NCI-H774 (cell line): ENCODE measurements at places on chromosomes 16 and 17.

- DNase-seq, result no peak
Observed at GRCh38 chr17:63827801-63828221, 348 bp upstream of the FTSJ3 start.

- no peak for DNase-seq
Observed at GRCh38 chr16:5062790-5063765, 2.7 kb downstream of the C16orf89 start.

DNA sequence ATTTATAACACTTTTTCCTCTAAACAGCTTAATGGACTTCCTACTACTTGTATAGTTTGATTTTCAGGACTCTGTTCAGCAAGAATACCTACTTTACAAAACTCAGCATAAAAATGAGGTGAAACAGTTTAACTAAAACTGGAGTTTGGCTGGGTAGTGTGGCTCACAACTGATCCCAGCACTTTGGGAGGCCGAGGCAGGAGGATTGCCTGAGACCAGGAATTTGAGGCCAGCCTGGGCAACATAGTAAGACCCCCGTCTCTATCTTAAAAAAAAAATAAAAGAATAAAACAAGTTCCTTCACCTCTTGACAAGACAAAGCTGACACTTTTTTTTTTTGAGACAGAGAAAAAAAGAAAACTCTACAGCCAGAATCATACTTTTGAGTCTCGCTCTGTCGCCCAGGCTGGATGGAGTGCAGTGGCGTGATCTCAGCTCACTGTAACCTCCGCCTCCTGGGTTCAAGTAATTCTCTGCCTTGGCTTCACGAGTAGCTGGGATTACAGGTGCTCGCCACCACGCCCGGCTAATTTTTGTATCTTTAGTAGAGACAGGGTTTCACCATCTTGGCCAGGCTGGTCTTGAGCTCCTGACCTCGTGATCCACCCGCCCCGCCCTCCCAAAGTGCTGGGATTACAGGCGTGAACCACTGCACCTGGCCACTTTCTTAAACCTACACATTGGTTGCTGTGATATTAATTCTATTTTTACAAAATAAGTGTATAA is 2.6 kb downstream of the PDF start:
- DNase-seq, result no peak

DNA sequence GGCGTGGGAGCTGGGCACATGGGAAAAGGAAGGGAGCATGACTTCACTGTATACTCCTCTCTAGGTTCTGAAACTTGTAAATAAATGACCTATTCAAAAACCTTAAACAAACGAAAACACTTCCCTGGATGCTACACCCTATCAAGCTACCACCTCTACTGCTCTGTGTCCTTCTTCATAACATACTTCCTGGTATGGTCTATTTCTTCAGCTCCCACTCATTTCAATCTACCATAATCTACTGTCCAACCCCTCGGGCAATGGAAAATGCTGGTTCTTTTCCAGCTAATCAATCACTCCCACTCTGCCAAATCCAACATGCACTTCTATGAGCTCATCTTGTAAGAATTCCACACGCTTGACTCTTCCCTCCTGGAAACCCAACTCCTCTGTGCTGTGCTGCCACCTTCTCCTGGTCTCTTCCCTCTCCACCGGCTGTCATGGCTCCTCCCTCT is 42.4 kb downstream of the AMFR start:
- DNase-seq, result no peak

DNA sequence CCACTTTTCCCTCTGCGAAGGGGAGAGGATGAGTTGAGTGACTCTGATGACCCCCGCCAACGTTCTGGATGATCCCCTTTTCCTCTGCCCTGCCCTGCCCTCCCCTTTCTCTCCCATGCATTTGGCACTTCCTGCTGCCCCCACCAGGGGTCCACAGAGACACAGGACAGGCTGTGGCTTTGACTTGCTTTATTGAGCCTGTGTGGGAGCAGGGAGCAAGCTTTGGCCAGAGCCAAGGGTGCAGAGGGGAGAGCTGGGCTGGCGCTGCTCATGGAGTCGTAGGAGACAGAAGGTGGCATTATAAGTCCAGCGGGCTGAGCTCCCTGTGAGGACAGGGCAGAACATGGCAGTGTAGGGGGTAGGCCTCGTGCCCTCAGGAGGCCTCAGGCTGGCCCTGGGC is 1.6 kb downstream of the PPY start:
- DNase-seq, result no peak

GRCh38 chr17:4066210-4066609 is 76.6 kb downstream of the ZZEF1 start:
- no peak for DNase-seq

- no peak for DNase-seq
Observed at GRCh38 chr16:79592186-79592585, 8.4 kb downstream of the MAF start.

DNA sequence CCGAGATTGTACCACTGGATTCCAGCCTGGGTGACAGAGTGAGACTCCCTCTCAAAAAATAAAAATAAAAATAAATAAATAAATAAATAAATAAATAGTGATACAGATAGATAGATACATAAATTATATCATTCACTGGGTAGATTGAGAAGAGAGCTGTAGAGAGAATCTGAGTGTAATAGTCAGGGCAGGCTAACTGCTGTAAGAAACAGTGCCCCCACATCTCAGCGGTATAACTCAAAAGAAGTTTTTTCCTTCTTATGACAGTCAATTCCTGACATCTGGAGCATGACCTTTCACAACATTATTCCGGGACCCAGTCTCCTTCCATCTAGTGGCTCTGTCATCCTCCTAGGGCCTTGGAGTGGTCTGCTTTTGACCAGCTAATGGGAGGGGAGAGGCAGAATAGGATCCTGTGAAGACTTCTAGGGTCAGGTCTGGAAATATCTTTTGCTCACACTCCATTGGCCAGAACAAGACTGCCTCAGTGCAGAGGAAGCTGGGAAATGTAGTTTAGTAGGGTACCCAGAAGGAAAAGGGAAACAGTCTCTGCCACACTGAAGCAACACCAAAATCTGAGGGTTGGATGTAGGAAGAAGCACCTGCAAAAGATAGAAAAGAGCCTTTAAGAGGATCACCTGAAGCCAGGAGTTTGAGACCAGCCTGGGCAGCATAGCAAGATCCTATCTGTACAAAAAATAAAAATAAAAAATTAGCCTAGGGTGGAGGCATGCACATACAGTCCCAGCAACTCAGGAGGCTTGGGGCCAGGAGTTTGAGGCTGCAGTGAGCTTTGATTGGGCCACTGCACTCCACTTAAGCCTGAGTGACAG is 3.0 kb upstream of the QPRT start:
- no peak for DNase-seq

DNA sequence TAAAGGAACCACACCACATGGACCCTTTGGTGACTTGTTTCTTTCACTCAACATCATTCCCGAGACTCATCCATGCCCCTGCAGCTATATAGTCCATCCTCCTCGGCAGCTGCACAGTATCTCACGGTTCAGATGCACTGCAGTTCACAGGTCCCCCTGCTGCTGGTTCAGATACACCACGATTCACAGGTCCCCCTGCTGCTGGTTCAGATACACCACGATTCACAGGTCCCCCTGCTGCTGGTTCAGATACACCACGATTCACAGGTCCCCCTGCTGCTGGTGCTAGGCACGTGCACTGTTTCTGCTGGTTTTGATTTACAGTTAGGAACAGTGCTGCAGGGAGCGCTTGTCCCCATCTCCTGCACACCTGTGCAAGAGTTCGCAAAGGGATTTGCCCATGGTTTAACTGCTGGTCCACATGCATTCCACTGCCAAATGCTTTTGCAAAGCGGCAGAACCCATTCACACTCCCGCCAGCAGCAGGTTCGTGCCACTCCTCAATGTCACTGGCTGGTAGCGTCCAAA is 3.8 kb downstream of the HSDL1 start:
- no peak for DNase-seq

GRCh38 chr16:75860326-75861053 is 134.2 kb upstream of the CPHXL start:
- DNase-seq, result peak; percentile 40

GRCh38 chr17:55462234-55462633 is 40.6 kb upstream of the MMD start:
- DNase-seq, result no peak

- no peak for DNase-seq
Observed at GRCh38 chr17:49201481-49201927, 8.9 kb downstream of the GNGT2 start.

DNA sequence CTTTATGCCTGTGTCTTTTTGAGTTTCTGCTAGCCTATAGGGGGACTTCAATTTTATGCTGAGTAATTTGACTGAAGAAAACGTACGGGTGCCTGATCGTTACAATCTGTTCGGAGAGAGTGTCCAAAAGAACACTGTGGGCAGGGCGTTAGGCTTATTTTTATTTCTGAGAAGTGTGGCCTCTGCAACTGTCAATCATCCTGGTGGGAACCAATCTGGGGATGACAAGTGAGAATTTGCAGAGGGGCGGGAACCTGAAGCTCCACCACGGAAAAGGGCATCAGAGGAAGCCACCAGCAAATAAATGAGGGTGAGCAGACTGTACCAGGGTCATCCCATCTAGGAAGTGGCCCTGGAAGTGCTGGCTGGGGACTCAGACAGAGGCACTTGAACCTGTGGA is 12.0 kb upstream of the CDYL2 start:
- no peak for DNase-seq

DNA sequence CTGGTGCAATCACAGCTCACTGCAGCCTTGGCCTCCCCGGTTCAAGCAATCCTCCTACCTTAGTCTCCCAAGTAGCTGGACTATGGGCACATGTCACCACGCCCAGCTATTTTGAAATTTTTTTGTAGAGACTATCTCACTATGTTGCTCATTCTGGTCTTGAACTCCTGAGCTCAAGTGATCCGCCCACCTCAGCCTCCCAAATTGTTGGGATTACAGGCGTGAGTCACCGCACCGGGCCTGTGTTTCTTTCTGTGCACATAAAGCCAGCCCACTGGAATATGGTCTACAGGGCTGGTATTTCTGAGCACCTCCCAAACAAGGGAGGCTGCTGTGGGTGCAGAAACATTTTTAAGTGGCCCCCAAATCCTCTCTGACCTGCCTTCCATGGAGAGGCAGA is 8.4 kb downstream of the TMEM95 start:
- no peak for DNase-seq

- no peak for DNase-seq
Observed at GRCh38 chr17:35148144-35148543, 527 bp downstream of the UNC45B start.

- no peak for DNase-seq
Observed at GRCh38 chr17:69062860-69063581, 2.3 kb upstream of the ABCA9 start.

GRCh38 chr17:52536489-52536888 is 378.0 kb upstream of the CA10 start:
- DNase-seq, result no peak

DNA sequence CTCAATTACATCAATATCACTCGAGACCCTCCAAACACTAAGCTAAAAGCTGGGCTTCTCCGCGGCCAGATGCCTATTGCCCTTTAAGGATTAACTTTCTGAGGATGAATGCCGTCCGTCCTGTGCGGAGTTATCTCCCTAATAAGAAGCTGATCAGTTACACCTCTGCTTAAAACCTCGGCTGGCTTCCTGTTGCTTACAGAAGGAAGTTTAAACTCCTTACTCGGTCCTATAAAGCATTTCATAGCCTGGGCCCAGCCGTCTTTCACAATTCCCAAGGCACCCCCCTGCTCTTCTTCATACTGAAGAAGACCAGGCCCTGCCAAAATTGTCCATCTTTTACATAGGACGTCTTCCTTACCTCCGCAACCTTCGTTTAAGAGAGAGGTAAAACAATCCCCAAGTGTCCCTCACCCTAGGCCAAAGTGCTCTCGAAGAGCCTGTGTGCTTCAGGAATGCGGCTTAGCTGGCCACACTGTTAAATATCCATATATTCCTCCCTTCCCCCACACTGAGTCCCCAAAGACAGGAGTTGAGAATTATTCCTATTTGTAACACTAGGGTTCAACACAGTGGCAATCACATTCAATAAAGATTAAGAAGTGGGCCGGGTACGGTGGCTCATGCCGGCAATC is 112.6 kb upstream of the IRX5 start:
- DNase-seq, result no peak

GRCh38 chr16:87284183-87284582 is 33.0 kb downstream of the C16orf95 start:
- no peak for DNase-seq

DNA sequence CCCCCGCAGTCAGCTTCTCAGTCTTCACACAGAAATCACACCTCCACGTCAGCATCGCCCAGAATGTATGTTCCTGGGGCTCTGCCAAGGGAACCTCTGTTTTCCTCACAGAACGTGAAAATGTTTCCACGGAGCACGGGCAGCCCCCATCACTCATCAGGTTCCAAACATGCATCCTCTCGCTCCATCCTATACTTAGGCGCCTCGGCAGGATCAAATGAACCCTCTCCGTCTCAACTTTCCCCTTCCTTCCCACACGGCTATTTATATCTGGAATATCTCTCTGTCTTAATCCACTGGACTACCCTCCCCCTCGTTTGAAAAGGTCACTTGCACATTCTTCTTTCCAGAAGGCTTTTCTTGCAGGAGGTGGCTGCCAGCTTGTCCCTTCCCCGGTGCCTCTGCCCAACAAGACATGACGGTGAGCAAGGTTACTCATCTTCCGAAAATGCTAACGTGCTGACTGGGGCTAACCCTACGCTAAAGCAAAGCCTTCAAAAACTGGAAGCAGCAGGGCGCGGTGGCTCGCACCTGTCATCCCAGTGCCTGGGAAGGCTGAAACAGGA is 21.6 kb downstream of the NXN start:
- DNase-seq, result no peak

- no peak for DNase-seq
Observed at GRCh38 chr16:87064731-87065445, 252.3 kb downstream of the C16orf95 start.

GRCh38 chr16:56425439-56425832 is at the start of gene AMFR:
Gene AMFR, minus strand, starts transcription at chr16:56425545. Its CDS starts 218 bp downstream, at chr16:56425327.
- DNase-seq, result peak; percentile 64

DNA sequence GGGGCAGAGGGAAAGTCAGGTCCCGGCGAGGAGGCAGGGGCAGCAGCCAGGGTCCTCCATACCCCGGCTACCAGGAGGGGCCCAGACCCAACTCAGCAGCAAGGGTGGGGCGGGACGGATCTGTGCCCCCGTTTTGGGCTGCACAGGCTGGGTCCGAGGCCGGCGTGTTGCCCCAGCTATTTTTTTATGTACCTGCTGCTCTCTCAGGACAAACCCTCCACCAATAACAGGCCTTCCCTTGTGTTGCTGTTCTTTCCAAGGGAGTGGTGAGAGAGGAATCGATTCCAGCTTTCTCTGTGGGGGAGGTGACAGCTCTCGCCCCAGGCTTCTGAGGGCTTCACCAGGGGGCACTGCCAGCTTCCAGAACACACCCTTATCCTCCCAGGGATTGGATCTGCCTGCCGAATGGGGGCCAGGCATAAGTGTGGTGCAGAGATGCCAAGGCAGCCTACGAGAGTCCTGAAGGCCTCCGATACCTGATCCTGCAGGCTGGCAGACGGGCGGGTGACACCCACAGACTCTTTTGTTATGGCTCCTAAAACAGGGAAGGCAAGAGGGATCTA is 22.3 kb downstream of the RTN4RL1 start:
- DNase-seq, result no peak
